Activated T-cell treated with anti-CD3 and anti-CD28 coated beads, Interleukin-2, amount 50 U/mL, for 4 hours (primary cell): ENCODE measurements at places on chromosomes 3 and 15.

DNA sequence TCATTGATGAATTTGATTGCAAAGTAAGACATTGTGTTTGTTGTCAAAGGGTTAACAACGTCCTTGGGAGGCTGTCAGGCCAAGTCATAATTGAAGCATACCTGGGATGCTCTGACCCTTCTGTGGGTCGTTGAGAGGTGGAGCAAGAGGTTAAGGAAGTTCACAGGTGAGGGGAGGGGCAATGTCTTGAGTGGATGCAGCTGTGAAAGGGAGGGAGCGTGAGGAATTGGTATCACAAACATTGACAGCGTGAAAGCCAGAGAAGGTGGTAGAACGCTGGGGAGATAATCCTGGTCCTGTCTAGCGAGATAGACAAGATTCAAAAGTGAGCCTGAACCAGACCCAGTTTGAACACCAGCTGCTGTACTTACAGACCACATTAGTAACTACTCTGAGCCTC, 79.4 kb downstream of the HES1 start:
- no peak for DNase-seq

- no peak for DNase-seq
Observed at GRCh38 chr15:39834256-39834655, 51.6 kb upstream of the FSIP1 start.

DNA sequence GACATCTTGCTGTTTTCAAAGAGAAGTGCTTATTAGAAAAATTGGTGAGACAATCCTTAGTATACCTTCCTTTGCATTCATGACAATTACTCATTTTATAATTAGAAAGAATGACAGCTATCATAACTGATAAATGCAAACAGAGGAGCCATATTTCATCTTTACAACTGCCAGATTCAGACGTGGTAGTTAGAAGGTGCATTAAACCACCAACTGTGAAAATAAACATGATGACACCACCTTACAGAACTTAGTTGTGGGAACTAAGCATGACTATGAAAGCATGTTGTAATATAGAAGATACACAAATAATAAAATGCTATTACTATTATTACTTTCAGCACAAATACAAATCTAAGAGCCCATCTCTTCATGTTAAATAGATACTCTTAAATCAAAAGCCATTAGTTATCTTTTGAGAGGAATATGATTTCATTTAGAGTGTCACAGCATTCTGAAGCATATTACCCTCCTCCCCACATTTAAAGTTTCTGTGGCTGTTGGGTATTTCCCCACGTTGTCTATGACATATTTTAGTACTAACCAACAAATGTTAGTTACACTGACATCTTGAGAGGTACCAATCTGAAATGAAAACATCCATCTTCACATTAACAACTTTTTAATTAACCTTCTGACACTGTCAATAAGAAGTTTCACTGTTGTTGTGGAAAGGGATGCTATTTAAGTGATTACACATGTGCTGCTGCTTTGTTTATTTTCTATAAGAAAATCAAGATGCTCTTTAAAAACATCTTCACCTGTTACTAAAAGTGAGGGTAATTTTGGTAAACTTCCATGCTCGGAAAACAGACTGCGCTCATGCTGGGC, 163.8 kb downstream of the LSAMP start:
- no peak for DNase-seq

DNA sequence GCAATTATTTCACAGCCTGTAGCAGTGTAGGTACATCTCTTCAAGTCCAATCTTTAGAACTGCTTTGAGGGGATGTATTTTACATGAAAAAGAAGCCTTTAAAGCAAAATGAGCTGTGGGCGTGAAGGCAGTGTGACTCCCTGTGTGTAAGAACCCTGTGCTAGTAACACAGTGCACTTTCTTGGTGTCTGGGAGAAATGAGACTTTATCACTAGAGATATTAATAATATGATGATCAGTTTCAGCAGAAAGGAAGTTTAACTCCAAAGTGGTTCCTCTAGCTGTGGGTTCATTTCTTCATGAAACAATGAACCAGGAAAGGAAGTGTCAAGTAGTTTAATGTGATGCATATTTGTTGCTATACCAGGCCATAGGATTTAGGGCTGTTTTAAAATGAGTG, 41.5 kb downstream of the SLCO3A1 start:
- DNase-seq = no peak

- DNase-seq = no peak
Observed at GRCh38 chr3:110933821-110934426, 137.7 kb upstream of the NECTIN3 start.

DNA sequence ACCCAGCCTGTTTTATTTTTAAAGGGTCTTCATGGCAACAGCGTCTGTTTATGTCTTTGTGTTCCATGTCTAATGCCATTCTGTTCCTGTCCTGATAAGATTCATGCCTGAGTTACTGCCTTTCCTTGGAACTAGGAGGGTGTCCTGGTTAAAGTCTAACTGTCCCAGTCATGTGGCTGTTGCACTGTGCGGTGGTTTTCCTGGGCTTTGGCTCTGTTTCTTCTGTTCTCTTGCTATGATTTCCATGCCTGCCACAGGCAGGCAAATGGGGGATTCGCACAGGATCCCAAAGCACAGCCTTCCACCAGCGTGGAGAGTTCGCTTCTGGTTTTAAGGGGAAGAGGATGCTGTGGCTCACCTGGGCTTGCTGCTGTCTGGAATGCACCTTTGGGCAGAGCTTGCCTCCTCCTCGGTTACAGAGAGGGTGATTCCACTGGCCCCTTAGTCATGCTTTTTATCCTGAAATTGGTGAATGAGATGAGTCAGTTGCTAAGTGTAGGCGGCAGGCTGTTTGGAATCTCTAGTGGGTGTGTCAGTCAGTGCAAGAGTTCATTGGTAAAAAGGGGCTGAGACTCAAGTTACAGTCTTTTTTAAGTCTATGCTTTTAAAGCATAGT, 86.8 kb downstream of the CCK start:
- DNase-seq = no peak

DNA sequence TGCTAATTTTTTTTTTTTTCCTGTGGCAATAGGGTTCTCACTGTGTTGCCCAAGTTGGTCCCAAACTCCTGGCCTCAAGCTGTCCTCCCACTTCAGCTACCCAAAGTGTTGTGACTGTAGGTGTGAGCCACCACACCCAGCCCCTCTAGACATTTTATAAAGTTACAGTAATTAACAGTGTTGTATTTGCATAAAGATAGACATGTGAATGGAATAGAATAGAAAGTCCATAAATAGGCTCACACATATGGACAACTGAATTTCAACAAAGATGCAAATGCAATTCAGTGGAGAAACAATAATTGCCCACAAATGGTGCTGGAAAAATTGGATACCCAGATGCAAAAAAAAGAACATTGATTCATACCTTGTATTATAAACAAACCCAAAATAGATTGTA, 39.9 kb downstream of the PLS1 start:
- no peak for DNase-seq

- DNase-seq = no peak
Observed at GRCh38 chr3:168034152-168034928, 61.4 kb downstream of the GOLIM4 start.

GRCh38 chr3:157156837-157157635, 2.9 kb downstream of the CCNL1 start:
- no peak for DNase-seq

DNA sequence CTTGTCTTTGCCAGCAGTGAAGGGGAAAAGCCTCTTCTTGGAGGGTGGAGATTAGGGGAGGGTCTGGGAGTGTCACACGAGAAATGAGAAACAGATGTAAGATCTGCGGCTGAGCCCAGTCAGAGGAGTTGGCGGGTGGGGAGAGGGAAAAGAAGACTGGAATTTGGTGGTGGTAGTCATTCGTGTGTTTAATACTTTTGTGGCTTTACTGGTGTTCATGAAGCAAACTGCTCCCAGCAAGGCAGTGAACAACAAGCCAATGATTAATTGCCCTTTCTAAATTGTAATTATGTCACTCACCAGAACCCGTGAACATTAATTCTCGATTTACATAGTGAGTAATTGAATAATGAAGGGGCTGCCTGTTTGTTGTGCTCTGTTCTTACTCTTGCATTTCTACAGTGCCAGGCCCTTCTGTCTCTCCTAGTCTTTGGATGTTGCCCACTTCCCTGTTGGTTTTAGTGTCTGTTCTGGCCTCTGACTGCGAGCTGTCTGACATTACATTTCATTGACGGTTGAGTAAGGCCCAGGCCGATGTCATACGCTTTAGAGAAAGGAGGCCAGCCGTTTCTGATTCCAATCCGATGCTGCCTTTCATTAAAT, 78.0 kb downstream of the CHCHD6 start:
- DNase-seq = no peak

- no peak for DNase-seq
Observed at GRCh38 chr15:76913737-76914136, 8.6 kb upstream of the SCAPER start.

GRCh38 chr15:83206526-83207008, 1.1 kb downstream of the HDGFL3 start:
- DNase-seq = no peak

DNA sequence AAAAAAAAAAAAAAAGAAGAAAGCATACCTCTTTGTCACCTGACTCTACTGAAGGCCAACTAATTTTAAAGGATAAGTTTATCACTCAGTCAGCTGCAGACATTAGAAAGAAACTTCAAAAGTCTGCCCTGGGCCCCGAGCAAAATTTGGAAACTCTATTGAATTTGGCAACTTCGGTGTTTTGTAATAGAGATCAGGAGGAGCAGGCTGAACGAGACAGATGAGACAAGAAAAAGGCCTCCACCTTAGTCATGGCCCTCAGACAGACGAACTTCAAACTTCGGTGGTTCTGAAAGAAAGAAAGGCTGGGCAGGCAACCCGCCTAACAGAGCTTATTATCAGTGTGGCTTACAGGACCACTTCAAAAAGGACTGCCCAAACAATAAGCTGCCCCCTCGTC, 18.5 kb downstream of the GLDN start:
- DNase-seq = no peak

DNA sequence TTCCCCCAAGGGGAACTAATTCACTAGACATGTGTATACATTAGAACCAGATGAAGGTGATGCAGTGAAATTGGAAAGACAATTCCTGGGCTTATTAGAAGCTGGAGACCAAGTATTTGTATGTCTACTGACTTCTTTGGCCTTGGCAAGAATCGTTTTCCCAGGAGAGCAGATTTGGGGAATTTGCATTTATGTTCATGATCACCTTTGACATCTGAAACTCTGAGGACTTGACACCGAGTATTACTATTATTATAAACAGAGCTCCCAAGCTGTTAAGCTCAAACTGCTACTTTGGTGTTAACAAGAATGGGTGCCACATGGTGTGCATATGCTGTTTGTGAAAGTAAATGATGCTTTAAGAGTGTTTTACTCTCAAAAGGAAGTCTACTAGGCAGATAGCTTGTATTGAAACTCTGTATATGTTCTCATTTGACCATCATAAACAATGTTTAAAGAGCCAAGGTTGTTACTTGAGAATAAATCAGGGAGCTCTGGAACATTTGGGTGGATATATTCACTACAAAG, 519.8 kb upstream of the GOLIM4 start:
- no peak for DNase-seq

- DNase-seq = no peak
Observed at GRCh38 chr3:153976891-153977554, 144.2 kb upstream of the ARHGEF26 start.

- DNase-seq = no peak
Observed at GRCh38 chr3:66761093-66761780, 236.9 kb upstream of the KBTBD8 start.

- no peak for DNase-seq
Observed at GRCh38 chr15:75007216-75007615, 11.9 kb downstream of the SCAMP5 start.

DNA sequence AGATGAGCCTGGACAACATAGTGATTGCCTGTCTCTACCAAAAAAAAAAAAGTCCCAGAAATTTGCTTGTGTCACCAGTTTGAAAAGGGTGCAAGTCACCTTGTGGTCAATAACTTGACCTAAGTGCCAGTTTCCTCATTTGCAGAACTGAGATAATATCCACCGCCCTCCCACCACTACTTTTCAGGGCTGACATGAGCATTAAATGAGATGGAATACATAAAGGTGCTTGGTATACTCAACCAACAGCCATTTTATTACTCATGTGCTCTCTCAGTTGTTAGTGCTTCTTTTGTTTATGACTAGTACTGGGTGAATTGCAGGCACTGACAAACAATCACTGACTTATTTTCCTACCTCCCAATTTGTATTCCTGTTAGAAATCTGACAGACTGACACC, 340.5 kb upstream of the SATB1 start:
- DNase-seq = no peak

GRCh38 chr3:58003093-58003492, 5.1 kb upstream of the FLNB start:
- no peak for DNase-seq

DNA sequence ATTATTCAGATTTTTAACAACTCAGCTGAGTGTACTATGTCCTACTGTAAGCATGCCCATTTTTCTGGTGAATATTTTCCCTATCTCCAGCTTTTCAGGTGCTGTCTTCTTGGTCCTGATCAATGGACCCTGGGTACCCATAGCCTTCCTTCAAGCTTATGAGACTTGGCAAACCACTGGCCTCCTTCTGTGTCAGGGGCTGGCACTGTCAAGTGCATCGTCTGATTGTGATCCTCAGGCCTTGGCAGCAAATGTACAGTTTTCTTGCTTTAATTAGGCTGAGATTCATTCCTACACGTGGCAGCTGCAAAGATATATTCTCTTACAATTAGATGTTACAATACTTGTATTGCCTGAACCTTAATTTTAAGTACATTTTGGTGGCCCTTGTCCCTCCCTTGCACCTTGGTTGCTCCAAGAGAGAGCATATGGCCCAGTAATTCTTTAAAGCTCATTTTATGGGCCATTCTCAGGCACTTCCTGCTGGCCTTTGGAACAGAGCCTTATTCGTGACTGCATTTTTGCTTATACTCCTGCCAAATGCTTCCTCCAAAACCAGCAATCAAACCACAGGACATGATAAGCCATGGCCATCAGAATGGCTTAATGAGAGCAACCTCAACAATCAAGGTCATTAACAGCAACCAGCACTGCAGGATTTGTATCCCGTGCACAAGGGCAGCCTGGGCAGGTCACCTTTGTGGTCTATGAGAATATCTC, 179.9 kb downstream of the CNTN6 start:
- DNase-seq = no peak

- no peak for DNase-seq
Observed at GRCh38 chr15:72940229-72940622, 112.0 kb upstream of the NEO1 start.

DNA sequence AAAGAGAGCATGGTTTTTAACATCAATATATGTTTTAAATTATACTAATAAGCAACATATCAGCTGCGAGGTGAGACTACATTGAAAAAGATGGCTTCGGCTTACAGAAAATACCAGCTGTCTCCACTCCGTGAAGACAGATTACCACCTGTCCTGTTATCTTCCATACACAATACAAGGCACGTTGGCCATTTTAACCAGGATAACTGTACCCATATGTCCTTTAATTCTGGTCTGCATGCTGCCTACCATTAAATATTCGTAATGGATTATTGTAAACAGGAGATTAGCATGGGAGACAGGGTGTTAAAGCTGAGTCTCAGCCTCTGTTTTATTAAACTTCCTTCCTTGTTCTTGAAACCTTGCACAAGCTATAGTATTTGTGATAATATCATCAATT, 855.5 kb downstream of the ROBO1 start:
- DNase-seq = no peak

DNA sequence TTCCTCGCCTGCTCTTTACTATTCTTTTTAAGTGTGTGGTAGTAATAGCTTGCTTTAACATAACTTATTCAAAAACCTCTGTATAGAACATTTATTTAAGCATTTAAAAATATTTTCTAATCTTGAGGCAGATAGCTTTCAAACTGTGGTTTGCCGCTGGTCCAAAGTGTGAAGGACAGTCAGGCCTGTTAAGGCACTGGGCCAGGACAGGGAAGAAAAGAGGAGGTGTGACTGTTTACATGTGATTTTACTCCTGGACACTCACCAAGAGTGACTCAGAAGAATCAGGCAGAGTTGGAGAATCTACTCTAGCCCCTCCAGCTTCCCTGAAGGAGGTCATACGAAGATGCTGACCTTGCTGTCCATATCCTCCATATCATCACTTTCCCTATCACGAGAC, 44.7 kb downstream of the CEP152 start:
- DNase-seq = no peak
